DMS 273 treated with DMSO at 0.1 percent for 48 hours (cell line): ENCODE measurements at places on chromosomes 2 and 18.

DNA sequence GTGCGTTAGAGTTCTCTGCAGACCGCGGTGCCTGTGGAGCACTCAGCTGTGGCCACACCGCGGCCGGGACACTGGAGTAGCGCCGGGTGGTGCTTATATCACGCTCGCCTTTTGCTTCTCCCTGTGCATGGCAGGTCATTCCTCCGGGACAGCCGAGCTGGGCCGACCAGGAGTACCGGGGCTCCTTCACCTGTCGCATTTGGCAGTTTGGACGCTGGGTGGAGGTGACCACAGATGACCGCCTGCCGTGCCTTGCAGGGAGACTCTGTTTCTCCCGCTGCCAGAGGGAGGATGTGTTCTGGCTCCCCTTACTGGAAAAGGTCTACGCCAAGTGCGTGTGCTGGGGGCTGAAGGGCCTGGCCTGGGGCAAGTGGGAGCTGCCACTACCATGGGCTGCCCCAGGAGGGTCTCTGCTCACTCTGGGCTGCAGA is 4.2 kb downstream of the CAPN10 start:
- no peak for DNase-seq

GRCh38 chr2:107811411-107811810 is 15.3 kb upstream of the RGPD4 start:
- no peak for DNase-seq

- DNase-seq, result no peak
These were observed 8.7 kb upstream of the AGFG1 start for GRCh38 chr2:227462972-227463931.

- no peak for DNase-seq
These were observed 2.7 kb downstream of the TMEM163 start for GRCh38 chr2:134715932-134716643.
